Fibroblast of skin of abdomen (primary cell): ENCODE measurements at places on chromosomes 2 and 18.

GRCh38 chr2:66426244-66427111, 8.4 kb upstream of the MEIS1 start:
- no peak for DNase-seq

- peak; percentile 28 for DNase-seq
Observed at GRCh38 chr2:33209976-33210375, 263.2 kb downstream of the LTBP1 start.

DNA sequence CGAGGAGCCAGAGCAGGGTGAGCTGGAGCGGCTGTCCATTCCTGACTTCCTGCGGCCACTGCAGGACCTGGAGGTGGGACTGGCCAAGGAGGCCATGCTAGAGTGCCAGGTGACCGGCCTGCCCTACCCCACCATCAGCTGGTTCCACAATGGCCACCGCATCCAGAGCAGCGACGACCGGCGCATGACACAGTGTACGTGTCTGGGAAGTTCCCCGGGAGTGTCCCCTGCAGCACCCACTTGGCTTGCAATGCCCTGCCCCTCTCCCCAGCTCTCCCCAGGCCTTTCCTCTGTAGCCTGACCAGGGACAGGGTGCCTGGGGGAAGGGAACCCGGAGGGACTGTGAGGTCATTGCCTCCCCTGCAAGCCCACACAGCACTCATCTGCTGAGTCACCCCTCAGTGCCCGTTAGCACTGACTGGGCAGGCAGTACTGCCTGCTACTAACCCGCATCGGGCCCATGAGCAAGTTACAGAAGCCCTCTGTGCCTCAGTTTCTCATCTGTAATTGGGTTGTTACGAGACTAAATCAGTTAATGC, 29.4 kb upstream of the GMPPA start:
- DNase-seq: peak; percentile 42

DNA sequence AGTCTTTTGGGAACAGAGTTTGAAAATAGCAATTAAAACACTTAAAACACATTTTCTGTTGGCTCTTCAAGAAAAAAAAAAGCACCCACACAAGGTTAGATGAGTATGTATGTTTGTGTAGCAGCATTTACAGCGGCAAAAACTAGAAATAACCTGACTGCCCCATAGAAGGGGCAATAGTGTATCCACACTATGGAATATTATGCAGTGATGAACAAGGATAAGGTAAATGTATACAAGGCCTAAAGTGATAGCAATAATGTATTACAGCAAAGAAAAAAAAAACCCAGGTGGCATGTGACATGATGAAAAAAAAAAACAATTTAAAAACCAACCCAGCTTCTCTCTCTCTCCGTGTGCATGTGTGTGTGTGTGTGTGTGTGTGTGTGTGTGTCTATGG, 34.8 kb downstream of the POLR1A start:
- no peak for DNase-seq

DNA sequence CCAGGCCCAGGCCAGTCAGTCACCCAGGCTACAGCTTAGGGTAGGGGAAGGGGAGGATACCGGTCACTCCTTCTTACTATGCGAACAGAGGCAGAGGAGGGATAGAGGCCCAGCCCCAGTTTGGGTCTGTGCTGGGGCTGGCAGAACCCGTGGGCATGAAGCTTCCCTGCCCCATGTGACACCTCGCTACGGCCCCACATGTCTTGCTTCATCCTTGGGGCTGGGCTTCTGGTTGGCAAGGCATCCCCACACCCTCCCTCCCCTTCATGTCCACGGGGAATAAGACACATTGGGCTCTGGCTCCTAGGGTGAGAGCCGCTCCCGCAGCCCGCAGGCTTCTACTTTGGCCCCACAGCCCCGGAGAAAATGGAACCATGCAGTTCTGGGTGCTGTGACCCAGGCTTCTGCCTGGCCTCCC, 32.4 kb downstream of the HS1BP3 start:
- DNase-seq: no peak

- DNase-seq: peak; percentile 67
Observed at GRCh38 chr2:215451012-215451756, 15.3 kb upstream of the FN1 start.

- no peak for DNase-seq
Observed at GRCh38 chr2:35114765-35115164, 1240.8 kb upstream of the CRIM1 start.

GRCh38 chr18:3692691-3693090, 242.7 kb downstream of the TGIF1 start:
- DNase-seq: no peak

GRCh38 chr2:119864318-119864717, 104.6 kb downstream of the PTPN4 start:
- DNase-seq: no peak

DNA sequence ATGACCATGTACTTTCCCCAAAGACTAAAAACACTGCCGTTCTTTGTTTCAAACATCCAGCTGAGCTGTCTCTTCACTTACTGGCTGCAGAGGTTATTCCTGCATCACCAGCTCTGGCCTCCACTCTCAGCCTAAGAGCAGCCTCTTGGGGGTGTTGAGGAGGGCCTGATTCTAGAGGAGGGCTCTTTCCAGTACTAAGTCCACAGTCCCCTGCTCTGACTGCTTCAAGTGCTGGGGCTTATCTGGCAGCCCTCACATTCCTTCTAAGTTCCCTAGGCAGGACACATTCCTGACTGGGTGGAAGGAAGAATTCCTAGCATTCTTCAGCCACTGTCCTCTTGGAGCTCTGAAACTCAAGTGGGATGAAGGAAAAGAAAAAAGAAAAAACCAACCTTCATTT, 32.9 kb upstream of the EHBP1 start:
- DNase-seq: peak; percentile 94

GRCh38 chr2:236875906-236876505, 209.7 kb upstream of the COPS8 start:
- DNase-seq: no peak

GRCh38 chr2:104982111-104982510, 55.8 kb upstream of the MRPS9 start:
- no peak for DNase-seq

DNA sequence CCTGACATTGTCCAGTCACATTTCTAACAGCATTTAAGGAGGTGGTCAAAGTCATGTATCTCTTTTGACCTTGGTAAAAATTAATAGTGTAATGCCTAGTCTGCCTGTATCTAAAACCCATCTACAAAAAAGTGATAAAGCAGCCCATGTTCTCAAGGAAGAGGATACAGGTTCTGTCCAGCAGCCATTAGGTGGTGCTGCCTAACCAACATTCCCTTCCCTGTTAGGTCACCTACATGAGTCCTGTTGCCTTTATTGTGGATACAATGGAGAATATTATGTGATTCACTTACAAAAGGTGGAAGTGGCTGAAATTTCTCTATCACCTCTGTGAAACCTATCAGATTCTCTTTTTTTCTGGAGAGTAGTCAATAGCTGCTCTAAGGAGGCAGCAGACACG, 52.5 kb downstream of the AQP4 start:
- DNase-seq: no peak

GRCh38 chr2:77521548-77521891, 656 bp downstream of the LRRTM4 start:
- DNase-seq: no peak

GRCh38 chr2:54560146-54560881, 104.2 kb downstream of the SPTBN1 start:
- peak; percentile 78 for DNase-seq

- DNase-seq: no peak
Observed at GRCh38 chr2:62587592-62587991, 81.6 kb upstream of the TMEM17 start.
